ENCODE measurements at places on chromosomes 11 and 22. TPM values are rescaled to one million over a fixed set of nuclear protein-coding genes. Genes with fewer than 3 reads are reported as not detected.
A peak's percentile ranks its signal among the peaks of the same experiment; 100 is the strongest.

IL10RA gene
- 8.6 TPM for polyA plus RNA-seq

PPP1CA gene
- polyA plus RNA-seq: 112 TPM

TRIM51 gene
- polyA plus RNA-seq: not detected

DAGLA gene
- 12.0 TPM for polyA plus RNA-seq

DERL3 gene
- polyA plus RNA-seq: 4.8 TPM

FOLR2 gene
- 15.0 TPM for polyA plus RNA-seq

DNA sequence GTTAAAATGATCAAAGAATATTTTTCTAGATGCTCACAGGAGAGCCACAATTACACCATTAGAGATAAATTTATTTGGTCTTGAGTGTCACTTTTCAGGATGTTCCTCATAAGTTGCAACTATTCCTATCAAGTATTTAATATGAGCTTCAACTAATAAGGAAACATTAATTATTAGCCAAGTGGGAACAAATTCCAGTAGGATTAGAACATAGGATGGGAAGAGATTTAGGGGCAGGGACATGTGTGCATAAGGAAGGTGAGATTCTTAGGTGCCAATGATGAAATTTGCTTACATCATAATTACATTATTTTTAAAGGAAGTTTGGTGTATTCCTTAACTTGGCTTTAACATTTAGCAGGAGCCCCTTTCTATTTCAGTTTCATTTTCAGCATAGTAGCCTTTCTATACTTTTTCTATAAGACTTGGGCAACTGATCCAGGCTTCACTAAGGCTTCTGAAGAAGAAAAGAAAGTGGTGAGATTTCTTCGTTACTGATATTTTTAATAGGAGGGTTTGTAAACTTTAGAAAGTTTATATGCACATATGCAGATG, 38.8 kb downstream of the CSRP3 start:
- H3K36me3 ChIP-seq: peaks cover 29% of the 10 kb centered on the region
- peak; percentile 8 for DNase-seq
- no peaks in the 10 kb centered on the region for H3K27me3 ChIP-seq
- H3K4me3 ChIP-seq: no peak overlapping the region

DNA sequence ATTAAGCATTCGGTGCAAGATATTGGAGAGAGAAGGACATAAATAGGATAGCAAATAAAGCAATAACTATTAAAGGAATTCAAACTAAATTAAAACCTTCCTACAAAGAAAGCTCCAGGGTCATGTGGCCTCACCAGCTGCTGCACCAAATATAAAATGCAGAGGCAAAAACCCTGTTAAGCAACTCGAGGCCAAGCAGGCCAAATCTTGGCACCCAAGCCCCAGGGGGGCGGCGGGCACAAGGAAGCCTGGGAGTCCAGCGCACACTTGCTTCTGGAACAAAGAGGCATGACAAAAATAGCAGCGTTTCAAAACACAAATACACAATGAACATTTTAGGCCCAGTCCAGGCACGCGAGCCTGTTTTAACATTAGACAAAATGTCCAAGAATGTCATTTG, 20.8 kb downstream of the KRTAP5-6 start:
- no peak for DNase-seq
- no peaks in the 10 kb centered on the region for H3K27me3 ChIP-seq
- H3K4me3 ChIP-seq: no peak overlapping the region
- no peak overlapping the region for H3K27ac ChIP-seq
- no peaks in the 10 kb centered on the region for H3K4me1 ChIP-seq
- no peaks in the 10 kb centered on the region for H3K36me3 ChIP-seq

DNA sequence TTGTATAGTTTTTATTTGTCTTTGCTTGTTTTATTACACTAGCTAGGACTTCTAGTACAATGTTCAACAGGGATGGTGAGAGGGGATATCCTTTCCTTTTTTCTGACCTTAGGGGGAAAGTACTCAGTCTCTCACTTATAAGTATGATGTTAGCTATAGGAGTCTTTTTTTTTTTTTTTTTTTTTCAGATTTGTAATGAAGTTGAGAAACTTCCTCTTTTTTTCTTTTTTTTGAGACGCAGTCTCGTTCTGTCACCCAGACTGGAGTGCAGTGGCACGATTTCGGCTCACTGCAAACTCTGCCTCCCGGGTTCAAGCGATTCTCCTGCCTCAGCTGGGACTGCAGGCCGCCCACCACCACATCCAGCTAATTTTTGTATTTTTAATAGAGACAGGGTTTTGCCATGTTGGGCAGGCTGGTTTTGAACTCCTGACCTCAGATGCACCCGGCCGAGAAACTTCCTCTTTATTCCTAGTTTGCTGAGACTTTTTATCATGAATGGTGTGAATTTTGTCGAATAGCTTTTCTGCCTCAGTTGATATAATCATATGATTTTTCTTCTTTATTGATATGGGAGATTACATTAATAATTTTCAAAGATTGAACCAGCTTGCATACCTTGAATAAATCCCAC, 10.9 kb downstream of the TRIM22 start:
- no peaks in the 10 kb centered on the region for H3K27me3 ChIP-seq
- H3K4me3 ChIP-seq: no peak overlapping the region
- DNase-seq: no peak
- H3K27ac ChIP-seq: no peak overlapping the region

GRCh38 chr22:17491090-17491640, 72.1 kb upstream of the SLC25A18 start:
- no peak overlapping the region for H3K4me3 ChIP-seq
- DNase-seq: no peak
- no peaks in the 10 kb centered on the region for H3K27me3 ChIP-seq
- no peaks in the 10 kb centered on the region for H3K36me3 ChIP-seq

DNA sequence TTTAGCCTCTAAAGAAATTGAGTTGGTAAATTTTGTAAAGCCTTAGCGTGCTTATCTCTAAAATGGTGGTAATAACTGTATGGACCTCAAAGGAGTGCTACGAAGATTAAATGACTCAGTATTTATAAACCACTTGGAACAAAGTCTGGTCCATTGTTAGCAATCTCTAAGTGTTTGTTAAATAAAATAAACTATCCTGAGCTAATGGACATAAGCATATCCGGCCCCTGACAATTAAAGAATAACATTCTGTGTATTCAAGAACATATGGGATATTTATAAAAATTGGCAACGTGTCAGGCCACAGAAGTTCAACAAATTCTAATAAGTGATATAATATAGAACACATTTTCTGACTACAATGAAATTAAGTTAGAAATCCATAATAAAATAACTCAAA, 71.0 kb downstream of the MYEOV start:
- H3K4me1 ChIP-seq: no peaks in the 10 kb centered on the region
- H3K4me3 ChIP-seq: no peak overlapping the region
- H3K27me3 ChIP-seq: no peaks in the 10 kb centered on the region
- H3K36me3 ChIP-seq: no peaks in the 10 kb centered on the region
- no peak overlapping the region for H3K27ac ChIP-seq

- no peak overlapping the region for H3K27ac ChIP-seq
- no peak for DNase-seq
- no peaks in the 10 kb centered on the region for H3K27me3 ChIP-seq
- H3K4me1 ChIP-seq: no peaks in the 10 kb centered on the region
- no peak overlapping the region for H3K4me3 ChIP-seq
- H3K36me3 ChIP-seq: no peaks in the 10 kb centered on the region
Measured at GRCh38 chr11:111408789-111409727, 30.0 kb upstream of the POU2AF1 start.

GRCh38 chr11:118100691-118101232, 14.0 kb upstream of the SMIM35 start:
- peaks cover 8% of the 10 kb centered on the region for H3K36me3 ChIP-seq
- peaks cover 11% of the 10 kb centered on the region for H3K4me1 ChIP-seq
- H3K4me3 ChIP-seq: no peak overlapping the region
- no peaks in the 10 kb centered on the region for H3K27me3 ChIP-seq

- DNase-seq: no peak
- peaks cover 29% of the 10 kb centered on the region for H3K4me1 ChIP-seq
Measured at GRCh38 chr11:72816404-72816990, 2.3 kb downstream of the ATG16L2 start.

DNA sequence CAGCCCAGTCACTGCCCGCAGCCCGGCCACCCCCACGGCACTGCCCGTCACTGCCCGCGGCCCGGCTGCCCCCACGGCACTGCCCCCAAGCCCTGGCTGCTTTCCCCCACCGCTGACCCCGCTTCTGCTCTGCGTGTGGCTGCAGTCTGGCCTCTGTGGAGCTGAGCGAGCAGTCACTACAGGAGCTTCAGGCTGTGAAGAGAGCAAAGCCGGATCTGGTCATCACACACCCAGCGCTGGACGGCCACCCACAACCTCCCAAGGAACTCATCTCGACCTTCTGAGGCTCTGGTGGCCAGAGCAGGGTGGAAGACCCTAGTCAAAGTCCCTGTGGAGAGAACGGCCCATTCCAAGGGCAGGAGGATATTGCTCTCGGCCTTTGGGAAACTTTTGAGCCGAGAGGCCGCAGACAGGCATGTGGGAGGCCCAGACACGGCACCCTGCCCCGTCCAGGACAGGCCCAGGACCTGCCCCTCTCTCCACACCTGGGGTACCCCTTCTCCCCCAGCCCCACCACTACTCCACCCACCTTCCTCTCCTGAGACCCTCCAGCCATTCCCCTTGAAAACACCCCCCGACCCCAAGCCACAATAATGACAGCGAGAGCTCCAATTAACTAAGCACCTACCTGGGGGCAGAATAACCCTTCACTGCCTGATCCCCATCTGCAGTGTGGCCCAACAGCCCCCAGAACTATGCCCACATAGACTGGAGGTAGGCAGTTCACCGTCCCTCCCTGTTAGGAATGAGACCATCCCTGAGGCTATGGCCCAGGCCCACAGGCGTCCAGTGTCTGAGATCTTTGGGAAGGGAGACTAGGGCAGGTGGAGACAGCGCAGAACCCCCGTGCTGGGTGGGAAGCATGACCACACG, 3.7 kb upstream of the PGGHG start:
- H3K27ac ChIP-seq: peak overlapping the region; percentile 22
- peaks cover 20% of the 10 kb centered on the region for H3K4me1 ChIP-seq
- H3K27me3 ChIP-seq: peaks cover 30% of the 10 kb centered on the region
- H3K36me3 ChIP-seq: peaks cover 39% of the 10 kb centered on the region

GRCh38 chr11:82308979-82309378, 424.7 kb downstream of the FAM181B start:
- no peak for DNase-seq
- no peak overlapping the region for H3K4me3 ChIP-seq
- H3K36me3 ChIP-seq: no peaks in the 10 kb centered on the region

DNA sequence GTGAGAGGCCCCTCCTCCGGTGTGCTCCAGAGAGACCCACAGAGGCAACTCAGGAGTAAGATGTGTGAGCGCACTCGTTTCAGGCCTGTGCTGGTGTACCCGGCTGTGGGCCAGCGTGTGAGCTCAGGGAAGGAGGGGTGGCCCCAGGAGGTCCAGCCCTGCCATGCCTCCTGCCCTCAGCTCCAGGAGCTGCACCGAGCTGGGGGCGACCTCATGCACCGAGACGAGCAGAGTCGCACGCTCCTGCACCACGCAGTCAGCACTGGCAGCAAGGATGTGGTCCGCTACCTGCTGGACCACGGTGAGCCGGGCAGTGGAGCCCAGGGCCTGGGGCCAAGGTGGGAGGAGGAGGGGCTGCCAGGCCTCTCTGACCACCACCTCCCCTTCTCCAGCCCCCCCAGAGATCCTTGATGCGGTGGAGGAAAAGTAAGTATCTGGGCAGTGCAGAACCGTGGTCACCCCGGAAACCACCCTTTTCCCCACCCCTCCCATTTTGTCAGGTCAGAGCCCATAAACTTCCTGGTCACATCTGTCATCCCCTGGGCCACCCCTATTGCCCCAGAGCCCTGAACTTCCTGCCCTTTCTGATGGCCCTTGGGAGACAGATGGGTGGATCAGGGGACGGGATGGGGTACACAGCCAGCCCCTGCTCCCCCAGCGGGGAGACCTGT, 2.5 kb upstream of the MDK start:
- no peak for DNase-seq
- H3K4me3 ChIP-seq: no peak overlapping the region
- no peaks in the 10 kb centered on the region for H3K27me3 ChIP-seq
- peaks cover 15% of the 10 kb centered on the region for H3K4me1 ChIP-seq

DNA sequence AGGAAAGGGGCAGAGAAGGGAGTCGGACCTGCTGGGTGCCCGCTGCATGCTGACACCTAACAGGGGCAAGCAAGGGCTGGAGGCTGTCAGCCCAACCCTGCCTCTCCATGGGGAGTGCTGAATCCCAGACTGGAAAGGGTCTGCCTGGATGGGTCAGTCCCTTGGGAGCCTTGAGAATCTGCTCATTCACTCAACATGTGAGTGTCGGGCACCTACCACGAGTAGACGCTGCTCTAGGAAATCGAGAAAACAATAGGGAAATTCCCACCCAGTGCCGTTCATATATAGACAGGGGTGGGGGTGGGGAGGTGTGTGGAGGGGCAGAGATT, 4.4 kb upstream of the CTSD start:
- H3K27me3 ChIP-seq: peaks cover 2% of the 10 kb centered on the region
- no peak overlapping the region for H3K27ac ChIP-seq
- no peak overlapping the region for H3K4me3 ChIP-seq
- DNase-seq: no peak
- no peaks in the 10 kb centered on the region for H3K36me3 ChIP-seq

DNA sequence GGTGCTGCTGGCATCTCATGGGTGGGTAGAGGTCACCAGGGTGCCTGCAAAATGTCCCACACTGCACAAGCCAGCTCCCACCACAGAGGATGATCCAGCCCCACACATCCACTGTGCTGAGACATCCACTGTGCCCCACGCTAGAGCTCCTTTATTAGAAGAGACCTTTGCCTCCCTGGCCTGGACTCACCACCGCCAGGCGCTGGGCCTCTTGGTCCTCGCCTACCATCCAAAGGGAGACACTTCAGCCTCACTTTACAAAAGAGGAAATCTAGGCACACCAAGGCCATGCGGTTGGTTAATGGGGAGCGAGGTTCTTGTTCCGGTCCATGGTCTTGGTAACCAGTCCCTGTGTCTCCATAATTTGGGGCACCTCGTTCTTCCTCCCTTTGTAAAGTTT, 3.4 kb upstream of the ANO1 start:
- DNase-seq: no peak
- no peak overlapping the region for H3K4me3 ChIP-seq
- H3K4me1 ChIP-seq: peaks cover 5% of the 10 kb centered on the region
- H3K27me3 ChIP-seq: peaks cover 80% of the 10 kb centered on the region
- no peak overlapping the region for H3K27ac ChIP-seq

- no peak overlapping the region for H3K4me3 ChIP-seq
- no peak overlapping the region for H3K27ac ChIP-seq
- no peaks in the 10 kb centered on the region for H3K4me1 ChIP-seq
- H3K36me3 ChIP-seq: no peaks in the 10 kb centered on the region
Measured at GRCh38 chr11:80816454-80816847, 1375.6 kb upstream of the TENM4 start.

- DNase-seq: no peak
- no peak overlapping the region for H3K4me3 ChIP-seq
- no peaks in the 10 kb centered on the region for H3K27me3 ChIP-seq
- peaks cover 73% of the 10 kb centered on the region for H3K36me3 ChIP-seq
- peaks cover 33% of the 10 kb centered on the region for H3K4me1 ChIP-seq
Measured at GRCh38 chr11:72758690-72759389, 6.6 kb upstream of the ARAP1 start.

- no peaks in the 10 kb centered on the region for H3K27me3 ChIP-seq
- no peak overlapping the region for H3K27ac ChIP-seq
- no peak for DNase-seq
- H3K4me3 ChIP-seq: no peak overlapping the region
- no peaks in the 10 kb centered on the region for H3K36me3 ChIP-seq
Measured at GRCh38 chr11:50075856-50076255, 43.2 kb downstream of the OR4C45 start.

- peaks cover 2% of the 10 kb centered on the region for H3K27me3 ChIP-seq
- no peak overlapping the region for H3K4me3 ChIP-seq
- H3K27ac ChIP-seq: no peak overlapping the region
- DNase-seq: peak; percentile 39
Measured at GRCh38 chr11:2178906-2179494, 7.4 kb upstream of the TH start.

GRCh38 chr22:30241576-30242371, 4.8 kb downstream of the LIF start:
- peaks cover 35% of the 10 kb centered on the region for H3K36me3 ChIP-seq
- H3K4me1 ChIP-seq: peaks cover 28% of the 10 kb centered on the region
- no peak overlapping the region for H3K4me3 ChIP-seq
- peaks cover 5% of the 10 kb centered on the region for H3K27me3 ChIP-seq
- no peak for DNase-seq
- no peak overlapping the region for H3K27ac ChIP-seq

All from large intestine (tissue), 12 donors.